ENCODE measurements at places on chromosomes 7 and 10. TPM values are rescaled to one million over a fixed set of nuclear protein-coding genes. Genes with fewer than 3 reads are reported as not detected.

The ASAH2B gene
- 5.9 TPM for total RNA-seq

The C7orf57 gene
- total RNA-seq = 2.4 TPM

The ZNF804B gene
- total RNA-seq = not detected

The FRMD4A gene
- total RNA-seq = 3.2 TPM

The TUBAL3 gene
- total RNA-seq = 0.26 TPM

The CALML3 gene
- total RNA-seq = 1.0 TPM

The NANOS1 gene
- total RNA-seq = 0.79 TPM

The BLOC1S2 gene
- total RNA-seq = 107 TPM
